ENCODE measurements at places on chromosomes 13 and 19.

DNA sequence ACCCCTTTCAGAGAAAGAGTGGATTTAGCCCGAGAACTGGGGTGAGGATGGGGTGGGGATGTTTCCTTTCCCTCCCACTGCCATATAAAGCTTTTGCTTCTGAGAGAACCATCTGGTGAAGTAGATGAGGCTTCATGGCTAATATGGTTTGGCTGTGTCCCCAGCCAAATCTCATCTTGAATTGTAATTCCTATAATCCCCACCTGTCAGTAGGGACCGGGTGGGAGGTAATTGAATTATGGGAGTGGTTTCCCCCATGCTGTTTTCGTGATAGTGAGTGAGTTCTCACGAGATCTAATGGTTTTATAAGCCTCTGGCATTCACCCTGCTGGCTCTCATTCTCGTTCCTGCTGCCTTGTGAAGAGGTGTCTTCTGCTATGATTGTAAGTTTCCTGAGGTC, 270.9 kb downstream of the LMO7 start:
- no peak for DNase-seq

- no peak for DNase-seq
Observed at GRCh38 chr13:42847891-42848663, 66.7 kb downstream of the FAM216B start.

- no peak for DNase-seq
Observed at GRCh38 chr19:55391191-55391670, 5.5 kb downstream of the RPL28 start.

- no peak for DNase-seq
Observed at GRCh38 chr13:78759704-78760103, 100.7 kb upstream of the OBI1 start.

GRCh38 chr13:104385404-104385803, 1319.2 kb upstream of the SLC10A2 start:
- no peak for DNase-seq

- no peak for DNase-seq
Observed at GRCh38 chr19:49799798-49800376, 13.2 kb downstream of the FUZ start.

DNA sequence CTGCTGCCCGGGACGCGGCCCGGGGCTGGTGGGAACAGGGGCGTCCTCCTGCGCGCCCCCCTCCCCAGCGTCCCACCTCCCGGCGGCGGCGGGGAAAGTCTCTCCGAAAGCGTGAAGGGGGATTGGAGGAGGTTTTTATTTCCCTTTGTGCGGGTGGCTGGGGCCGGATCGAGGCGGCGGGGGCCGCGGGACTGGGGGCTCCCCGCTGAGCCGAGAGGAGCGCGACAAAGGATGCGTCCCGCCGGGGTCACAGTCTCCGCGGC, 132 bp downstream of the SHD start:
- no peak for DNase-seq

GRCh38 chr19:44687888-44688287, 11.1 kb upstream of the CEACAM16 start:
- no peak for DNase-seq

- DNase-seq, result no peak
Observed at GRCh38 chr13:44231786-44232516, 141.7 kb upstream of the SERP2 start.

DNA sequence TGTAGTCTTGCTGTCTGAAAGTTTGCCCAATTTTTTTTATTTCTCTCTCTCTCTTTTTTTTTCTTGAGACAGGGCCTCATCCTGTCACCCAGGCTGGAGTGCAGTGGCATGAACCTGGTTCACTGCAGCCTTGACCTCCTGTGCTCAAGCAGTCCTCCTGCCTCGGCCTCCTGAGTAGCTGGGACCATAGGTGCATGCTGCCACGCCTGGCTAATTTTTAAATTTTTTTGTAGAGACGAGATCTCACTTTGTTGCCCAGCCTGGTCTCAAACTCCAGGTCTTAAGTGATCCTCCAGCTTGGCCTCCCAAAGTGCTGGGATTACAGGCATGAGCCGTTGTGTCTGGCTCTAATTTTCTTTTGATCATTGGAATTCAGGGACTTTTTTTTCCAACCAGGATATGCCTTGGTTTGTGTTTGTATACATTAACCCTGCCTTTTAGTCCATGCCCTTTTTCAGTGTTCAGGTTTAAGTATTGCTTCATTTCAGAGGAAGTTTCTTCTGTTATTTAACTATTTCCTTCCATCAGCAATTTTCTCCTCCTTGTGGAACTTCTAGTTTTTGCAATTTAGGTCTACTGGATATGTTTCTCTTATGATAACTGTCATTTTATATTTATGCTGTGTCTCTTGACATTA, 201.4 kb downstream of the PCCA start:
- no peak for DNase-seq

DNA sequence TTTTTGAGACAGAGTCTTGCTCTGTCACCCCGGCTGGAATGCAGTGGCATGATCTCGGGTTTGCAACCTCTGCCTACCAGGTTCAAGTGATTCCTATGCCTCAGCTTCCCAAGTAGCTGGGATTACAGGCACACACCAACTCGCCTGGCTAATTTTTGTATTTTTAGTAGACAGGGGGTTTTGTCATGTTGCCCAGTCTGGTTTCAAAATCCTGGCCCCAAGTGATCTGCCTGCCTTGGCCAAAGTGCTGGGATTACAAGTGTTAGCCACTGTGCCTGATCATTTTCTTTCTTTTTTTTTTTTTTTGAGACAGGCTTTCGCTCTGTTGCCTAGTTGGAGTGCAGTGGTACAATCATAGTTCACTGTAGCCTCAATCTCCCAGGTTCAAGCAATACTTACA, 28.7 kb downstream of the ZMYM5 start:
- no peak for DNase-seq

Data from NCI-H1105 (cell line).